ENCODE measurements at places on chromosomes 16 and 17.

DNA sequence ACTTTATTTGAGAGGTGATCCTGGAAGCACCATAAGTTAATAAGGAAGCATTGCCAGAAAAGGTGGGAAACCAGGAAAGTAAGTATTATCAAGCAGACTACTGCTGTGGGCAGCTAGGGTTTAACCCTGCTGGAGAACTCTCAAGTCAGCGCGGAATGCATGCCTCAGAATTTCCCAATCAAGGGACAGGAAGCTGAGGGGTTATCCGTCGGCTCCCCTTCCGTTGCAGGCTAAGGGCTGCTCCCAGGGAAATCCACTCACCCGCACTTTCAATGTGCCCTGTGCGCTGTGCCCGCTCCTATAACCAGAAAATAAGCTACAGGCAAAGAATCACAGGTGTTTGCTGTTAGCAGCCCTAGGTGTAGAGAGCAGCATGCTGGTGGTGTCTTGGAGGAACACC lies 138.5 kb upstream of the CACNG3 start:
- DNase-seq: no peak

DNA sequence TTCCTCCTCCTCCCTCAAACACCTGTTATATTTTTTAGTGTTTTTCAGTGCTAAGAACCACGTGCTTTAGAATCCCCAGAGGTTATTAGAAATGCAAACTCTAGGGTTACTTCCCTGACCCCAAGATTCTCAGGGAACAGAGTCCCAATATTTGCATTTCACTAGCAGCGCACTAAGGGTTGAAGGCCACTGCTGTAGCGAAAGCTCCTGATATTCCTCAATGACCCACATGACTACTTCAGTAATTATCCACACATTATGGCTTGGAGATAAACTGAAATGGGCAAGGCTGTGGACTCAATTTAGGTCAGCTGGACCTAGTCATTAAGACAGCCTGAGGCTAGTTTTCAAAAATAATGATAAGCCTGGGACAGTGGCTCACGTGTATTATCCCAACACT lies 78.5 kb upstream of the BCAR1 start:
- no peak for DNase-seq

DNA sequence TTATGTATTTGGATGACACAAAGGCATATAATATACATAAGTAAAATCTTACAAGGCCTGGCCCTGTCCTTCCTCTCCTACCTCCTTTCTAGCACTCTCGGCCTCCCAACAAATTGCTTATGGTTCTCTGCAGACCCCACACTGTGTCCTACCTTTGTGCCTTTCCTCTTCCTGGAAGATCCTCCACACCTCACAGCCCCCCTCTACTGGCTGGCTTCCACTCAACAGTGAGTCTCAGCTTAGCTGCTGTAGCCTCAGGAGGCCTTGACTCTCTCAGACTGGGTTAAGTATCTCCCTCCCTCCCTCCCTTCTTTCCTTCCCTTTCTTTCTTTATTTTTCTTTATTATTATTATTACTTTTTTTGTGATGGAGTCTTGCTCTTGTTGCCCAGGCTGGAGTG lies 8.3 kb upstream of the SLC52A1 start:
- no peak for DNase-seq

GRCh38 chr17:64032081-64032480 lies 11.6 kb upstream of the ICAM2 start:
- DNase-seq: no peak

GRCh38 chr16:19432429-19432828 lies 14.7 kb downstream of the TMC5 start:
- no peak for DNase-seq

DNA sequence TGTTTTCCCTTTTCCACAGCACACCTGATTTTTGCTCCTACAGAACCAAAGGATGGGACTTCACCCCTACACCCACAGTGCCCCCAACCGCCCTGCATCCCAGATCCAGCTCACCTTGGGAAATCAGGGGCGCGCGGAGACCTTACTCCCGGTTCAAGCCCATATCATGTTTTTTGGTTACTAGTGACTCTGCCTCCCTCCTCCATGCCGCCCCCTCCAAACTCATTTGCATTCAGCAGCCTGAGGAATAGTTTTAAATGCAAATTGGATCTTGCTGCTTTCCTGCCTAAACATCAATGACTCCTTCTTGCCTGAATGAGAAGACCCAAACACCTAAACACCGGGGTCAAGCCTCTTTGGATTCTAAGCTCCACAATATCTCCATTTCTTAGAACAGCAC lies 331.8 kb downstream of the TMEM114 start:
- DNase-seq: no peak

DNA sequence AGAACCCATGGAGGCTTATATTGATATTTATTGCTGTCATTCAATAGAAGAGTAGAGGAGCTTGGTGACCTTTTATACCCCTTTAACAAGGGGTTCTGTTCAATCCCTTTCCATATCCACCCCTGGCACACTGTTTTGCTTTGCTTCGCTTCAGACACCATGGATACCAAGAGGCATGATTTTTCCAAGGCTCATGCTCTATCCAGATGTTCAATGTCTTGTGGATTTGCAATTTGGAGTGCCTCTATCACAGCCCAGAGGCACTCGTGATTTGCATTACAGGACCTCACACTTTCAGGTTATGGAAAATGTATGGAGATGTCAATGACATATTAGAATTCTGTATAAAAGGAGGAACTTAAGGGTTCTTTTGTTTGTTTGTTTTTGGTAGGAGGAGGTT lies 21.5 kb downstream of the CFAP20 start:
- no peak for DNase-seq

- no peak for DNase-seq
These were observed 7.3 kb downstream of the CMTM4 start for GRCh38 chr16:66689282-66689681.

- DNase-seq: no peak
These were observed 54.8 kb upstream of the MTMR4 start for GRCh38 chr17:58569196-58569595.

DNA sequence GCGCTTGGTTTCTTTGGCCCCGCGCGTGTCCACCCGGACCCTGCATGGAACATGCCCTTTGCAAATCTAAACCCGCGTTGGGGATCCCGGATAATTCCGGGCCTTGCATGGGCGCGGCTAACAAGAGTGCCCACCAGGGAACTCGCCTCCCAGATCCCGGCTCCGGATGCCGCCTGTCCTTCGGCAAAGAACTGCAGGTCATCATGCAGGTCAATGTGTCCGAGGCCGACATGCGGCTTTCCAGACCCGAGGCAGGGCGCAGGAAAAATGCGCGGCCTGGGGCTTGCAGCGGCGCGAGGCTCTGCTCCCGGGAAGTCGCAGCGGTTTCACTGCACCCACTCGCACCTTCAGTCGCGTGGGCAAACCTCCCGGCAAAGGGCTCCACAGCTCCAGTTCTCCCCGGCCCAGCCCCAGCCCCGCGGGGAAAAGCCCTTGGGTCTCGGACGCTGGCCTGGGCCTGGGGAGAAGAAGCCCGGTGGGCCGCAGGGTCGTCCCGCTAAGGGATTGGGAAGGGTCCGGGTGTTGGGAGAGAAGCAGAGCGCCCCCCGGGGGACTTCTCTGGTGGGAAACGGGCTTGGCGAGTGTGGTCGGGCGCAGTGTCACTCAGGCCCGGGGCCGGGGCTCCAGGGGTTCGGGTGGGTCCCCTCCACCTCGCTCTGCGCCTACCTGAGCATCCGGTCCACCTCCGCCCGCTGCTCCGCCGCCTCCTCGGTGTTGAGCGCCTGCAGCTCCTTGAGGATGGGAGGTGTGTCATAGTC lies 805 bp downstream of the HNF1B start:
- no peak for DNase-seq

DNA sequence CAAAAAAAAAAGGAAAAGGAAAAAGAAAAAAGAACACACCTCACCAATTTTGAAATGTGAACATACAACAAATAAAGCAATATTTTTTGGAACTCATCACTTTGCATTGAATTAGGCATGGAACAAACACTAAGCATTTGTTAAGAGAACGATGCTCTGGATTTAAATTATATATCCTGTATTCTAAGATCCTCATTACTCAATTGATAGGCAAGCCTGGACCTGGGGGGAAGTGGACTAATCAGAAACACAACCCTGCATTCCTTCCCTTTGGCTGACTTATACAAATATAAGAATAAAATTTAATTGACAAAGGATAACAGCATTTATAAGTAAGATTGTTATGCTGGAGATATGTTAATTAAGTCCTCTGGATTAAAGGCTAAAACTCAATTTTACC lies 2.2 kb downstream of the GJC1 start:
- no peak for DNase-seq

Data from cortex of kidney (tissue), 1 donor.